SW 1271 (cell line): ENCODE measurements at places on chromosomes 7 and 10.

GRCh38 chr10:114664127-114664526 lies 6.1 kb upstream of the ABLIM1 start:
- DNase-seq, result no peak

- DNase-seq, result no peak
Measured at GRCh38 chr10:71978988-71979691, 14.9 kb downstream of the CHST3 start.

GRCh38 chr10:120145107-120145506 lies 252.6 kb downstream of the SEC23IP start:
- DNase-seq, result no peak

- no peak for DNase-seq
Measured at GRCh38 chr10:123948030-123948823, 56.6 kb upstream of the CPXM2 start.

- no peak for DNase-seq
Measured at GRCh38 chr10:105195831-105196230, 554.7 kb downstream of the SORCS3 start.

DNA sequence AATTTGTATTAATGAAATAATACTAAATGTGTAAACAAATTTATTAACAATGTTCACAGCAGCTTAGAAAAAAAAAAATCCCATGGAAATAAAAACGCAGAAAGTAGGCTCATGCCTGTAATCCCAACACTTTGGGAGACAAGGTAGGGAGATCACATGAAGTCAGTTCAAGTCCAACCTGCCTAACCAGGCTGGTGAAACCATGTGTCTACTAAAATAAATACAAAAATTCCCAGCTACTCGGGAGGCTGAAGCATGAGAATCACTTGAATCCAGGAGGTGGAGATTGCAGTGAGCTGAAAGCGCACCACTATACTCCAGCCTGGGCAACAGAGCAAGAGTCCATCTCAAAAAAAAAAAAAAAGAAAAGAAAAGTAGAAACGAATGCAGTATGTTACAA lies 36.2 kb downstream of the LARP4B start:
- DNase-seq, result no peak

DNA sequence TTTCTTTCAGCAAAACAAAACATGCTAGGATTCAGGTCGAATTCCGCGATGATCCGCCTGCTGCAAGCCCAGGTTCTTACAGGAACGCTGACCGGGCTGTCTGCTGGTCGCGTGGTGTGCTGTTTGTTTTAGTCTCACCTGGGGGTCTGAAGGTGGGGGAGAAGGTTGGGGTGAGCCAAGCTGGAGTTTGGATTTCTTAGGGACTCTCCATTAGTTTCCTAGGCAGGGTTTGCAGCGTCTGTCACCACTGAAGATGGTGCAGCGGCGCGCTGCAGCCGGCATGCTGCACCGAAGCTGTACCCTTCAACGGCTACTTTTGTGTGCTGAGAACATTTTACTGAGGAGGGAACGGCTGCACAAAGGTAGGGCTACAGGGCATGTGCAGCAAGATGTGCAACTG lies 48.7 kb downstream of the GCC1 start:
- no peak for DNase-seq

GRCh38 chr7:103115771-103116170 lies 33.1 kb downstream of the NAPEPLD start:
- no peak for DNase-seq

- no peak for DNase-seq
Measured at GRCh38 chr10:62149621-62150020, 119.0 kb downstream of the RTKN2 start.

GRCh38 chr7:25087855-25088254 lies 37.2 kb downstream of the CYCS start:
- no peak for DNase-seq

GRCh38 chr7:31811650-31812461 lies 124.8 kb downstream of the PPP1R17 start:
- no peak for DNase-seq

DNA sequence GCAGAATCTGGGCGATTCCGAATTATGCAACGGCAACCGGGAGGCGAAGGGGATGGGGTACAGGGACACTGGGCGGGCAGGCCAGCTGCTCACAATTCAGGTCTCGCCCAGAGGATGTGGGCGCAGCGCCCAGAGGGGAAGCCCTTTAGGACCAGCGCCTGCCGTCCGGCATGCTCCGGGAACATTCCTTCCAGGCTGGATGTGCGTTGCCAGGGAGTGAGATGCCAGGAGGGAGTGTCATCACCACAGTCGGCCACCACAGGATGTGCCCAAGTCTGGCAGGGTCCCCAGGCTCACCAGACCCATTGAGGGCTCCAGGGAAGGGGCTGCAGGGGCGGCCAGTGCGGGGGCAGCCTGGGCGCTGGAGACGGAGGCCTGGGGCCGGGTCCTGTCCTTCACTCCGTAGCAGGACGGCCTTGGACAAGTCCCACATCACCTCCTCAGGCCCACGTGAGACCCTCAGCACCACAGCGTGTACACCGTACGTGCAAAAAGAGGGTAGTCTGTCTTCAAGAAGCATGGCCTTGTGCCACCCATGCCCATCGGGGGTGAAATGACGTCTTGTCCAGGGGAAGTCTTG lies 63.9 kb downstream of the FOXL3 start:
- DNase-seq, result peak; percentile 30

DNA sequence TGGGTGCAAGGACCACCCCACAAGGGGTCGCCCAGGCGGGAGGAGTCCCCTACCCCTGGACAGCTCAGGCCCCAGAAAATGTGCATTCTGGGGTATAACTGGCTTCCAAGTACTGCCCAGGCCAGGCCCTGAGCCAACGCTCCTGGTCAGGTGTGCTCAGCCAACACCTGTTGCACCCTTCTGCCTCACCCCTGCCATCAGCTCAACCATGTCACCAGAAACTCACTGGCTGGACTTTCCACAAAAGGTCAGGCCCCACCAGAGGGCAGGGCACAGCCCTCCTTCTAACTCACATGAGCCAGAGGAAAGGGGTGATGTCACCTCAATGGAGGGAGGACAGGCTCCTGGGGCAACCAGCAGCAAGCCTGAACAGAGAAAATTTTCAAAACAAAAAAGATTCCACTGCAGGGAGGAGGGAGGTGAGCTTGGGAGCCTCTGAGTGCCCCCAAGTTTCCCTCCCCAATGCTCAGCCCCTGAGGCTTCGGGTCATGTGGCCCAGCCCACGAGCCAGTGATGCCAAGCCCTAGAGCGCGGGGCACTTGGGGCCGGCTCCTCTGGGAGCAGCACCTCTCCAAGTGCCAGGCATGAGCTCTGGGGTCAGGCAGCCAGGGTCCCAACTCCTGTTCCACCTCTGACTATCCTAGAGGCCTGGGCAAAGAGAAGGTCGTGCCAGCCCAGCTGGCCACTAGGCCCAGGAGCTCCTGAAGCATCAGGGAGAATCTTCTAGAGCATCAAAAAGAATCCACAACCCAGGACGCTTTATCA lies 2.2 kb downstream of the OGDHL start:
- no peak for DNase-seq

GRCh38 chr10:63055705-63056104 lies 77.4 kb upstream of the NRBF2 start:
- no peak for DNase-seq

DNA sequence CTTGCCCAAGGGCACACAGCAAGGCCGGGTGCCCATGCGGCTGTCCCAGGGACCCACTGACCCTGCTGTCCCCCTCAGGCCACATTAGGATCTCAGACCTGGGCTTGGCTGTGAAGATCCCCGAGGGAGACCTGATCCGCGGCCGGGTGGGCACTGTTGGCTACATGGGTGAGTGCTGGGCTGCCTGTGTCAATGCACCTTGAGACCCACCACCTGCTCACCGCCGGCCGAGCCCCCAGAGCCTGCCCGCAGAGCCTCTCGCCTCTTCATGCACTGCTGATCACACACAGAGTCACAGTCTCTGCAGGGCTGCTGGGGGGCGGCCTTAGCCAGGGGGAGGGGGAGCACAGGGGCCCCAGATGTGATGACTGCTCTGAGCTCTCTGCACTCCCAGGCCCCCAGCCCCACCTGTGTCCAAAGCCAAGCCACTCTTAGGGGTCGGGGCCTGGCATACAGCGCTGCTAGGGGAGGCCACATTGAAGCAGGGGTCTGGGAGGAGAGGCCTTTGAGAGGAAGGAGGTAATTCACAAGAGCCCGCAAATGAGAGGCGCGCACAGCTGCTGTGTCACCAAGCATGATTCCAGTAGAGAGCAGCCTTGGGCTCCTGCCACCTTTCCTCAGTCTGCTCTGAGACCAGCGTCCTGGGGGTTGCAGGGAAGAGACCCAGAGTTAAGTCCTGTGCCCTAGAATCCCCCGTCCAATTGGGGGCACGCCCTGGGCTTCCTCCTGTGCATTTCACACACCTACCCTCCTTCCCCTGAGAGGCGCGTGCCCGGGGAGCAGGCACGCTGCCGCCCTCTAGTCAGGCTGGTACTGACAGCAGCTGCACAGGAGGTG lies 100.4 kb downstream of the RGS10 start:
- no peak for DNase-seq

- DNase-seq, result no peak
Measured at GRCh38 chr7:98641646-98642500, 24.8 kb downstream of the NPTX2 start.

GRCh38 chr7:96361116-96361857 lies 39.4 kb upstream of the SLC25A13 start:
- DNase-seq, result no peak

DNA sequence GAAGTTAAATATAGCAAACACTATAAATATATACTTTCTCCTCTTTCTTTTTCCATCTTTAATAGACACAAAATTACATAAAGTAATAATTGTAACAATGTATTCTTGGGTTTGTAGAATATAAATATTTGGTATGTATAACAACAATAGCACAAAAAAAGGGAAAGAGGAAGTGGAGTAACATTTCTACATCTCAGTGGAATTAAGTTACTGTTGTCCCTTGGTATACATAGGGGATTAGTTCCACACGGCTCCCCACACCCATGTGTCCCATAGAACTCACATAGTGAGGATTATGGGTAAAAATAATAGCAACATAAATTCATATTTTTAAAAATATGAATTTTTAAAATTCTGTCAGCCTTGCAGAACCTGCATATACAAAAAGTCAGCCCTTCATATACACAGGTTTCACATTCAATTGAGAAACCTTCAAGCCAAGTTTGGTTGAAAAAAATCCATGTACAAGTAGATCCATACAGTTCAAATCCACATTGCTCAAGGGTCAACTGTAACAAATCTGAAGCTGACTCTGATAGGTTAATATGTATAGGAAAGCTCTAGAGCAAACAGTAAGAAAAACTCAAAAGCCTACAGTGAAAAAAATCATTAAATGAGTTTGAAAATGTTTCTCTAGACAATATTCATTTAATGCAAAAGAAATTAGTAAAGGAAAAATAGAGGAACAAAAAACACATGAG lies 92.4 kb downstream of the HYCC1 start:
- DNase-seq, result no peak

DNA sequence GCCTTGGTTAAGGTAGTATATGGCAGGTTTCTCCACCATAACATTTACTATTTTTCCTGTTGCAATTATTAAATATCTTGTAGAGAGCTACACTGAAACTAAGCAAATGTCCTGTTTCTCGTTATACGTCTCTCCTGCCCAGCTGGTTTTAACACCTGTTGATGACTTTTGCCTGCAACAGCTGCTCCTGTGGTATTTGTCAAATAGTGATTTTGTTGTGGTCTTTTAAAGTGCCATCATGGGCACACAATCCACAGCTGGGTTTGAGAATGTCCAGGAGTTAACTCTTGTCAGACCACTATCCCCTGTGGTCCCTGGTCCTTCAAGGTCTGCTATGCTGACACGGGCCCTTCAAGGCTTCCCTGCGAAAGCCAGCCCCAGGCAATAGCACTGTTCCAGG lies 24.9 kb upstream of the SEC61G start:
- no peak for DNase-seq
